ENCODE measurements at places on chromosomes 5 and 9.

GRCh38 chr9:133394687-133395271, 18.6 kb downstream of the STKLD1 start:
- DNase-seq, result no peak

- DNase-seq, result no peak
Measured at GRCh38 chr9:5582835-5583195, 46.1 kb upstream of the RIC1 start.

GRCh38 chr9:77427256-77427927, 220.7 kb downstream of the GNA14 start:
- DNase-seq, result no peak

DNA sequence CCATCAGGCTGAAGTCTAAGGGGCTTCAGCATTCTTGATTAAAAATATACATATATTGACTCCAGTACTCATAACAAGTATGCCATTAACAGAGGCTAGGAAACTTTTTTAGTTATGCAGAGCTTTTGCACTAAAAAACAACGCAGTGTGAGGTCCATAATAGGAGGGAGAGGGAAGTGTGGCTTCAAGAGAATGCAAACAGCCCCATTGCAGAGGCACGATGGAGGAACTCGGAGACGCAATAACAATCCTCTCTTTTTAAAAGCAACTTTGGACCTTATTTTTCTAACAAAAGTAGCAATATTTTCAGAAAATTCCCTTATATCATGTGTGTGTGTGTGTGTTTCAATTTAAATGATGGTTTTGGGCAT, 150.0 kb upstream of the PTCH1 start:
- no peak for DNase-seq

GRCh38 chr5:2697446-2698200, 53.9 kb downstream of the IRX2 start:
- no peak for DNase-seq

- DNase-seq, result no peak
Measured at GRCh38 chr5:139461698-139462097, 845 bp downstream of the ECSCR start.

Data from dorsolateral prefrontal cortex (tissue), 122 donors.